ENCODE measurements at places on chromosomes 4 and X. TPM values are rescaled to one million over a fixed set of nuclear protein-coding genes. Genes with fewer than 3 reads are reported as not detected.

- DNase-seq: no peak
Observed at GRCh38 chrX:136437774-136438173, 50.0 kb upstream of the BRS3 start.

- DNase-seq: no peak
Observed at GRCh38 chr4:177957596-177958360, 515.5 kb upstream of the AGA start.

- DNase-seq: no peak
Observed at GRCh38 chr4:129140521-129140920, 44.6 kb downstream of the C4orf33 start.

DNA sequence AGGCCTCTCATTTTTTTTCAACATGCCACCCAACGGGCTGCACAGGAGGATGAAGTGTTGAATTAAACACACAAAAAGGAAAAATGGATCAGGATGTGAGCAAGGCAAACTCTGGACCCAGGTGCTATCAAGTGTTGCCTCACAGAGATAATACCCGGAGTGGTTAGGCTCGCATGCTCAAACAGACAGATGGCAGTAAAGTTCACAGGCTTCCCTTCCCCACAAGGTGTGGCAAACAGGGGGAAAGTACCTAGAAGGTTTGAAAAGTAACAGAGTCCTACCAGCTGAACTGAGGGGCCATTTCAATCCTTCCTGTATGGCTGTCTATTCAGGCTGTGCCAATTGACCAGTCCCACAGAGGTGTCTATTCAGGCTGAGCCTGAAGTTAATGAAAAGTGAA lies 123.9 kb upstream of the GC start:
- no peak for DNase-seq

GRCh38 chr4:98601708-98602107 lies 56.7 kb downstream of the TSPAN5 start:
- DNase-seq: no peak

DNA sequence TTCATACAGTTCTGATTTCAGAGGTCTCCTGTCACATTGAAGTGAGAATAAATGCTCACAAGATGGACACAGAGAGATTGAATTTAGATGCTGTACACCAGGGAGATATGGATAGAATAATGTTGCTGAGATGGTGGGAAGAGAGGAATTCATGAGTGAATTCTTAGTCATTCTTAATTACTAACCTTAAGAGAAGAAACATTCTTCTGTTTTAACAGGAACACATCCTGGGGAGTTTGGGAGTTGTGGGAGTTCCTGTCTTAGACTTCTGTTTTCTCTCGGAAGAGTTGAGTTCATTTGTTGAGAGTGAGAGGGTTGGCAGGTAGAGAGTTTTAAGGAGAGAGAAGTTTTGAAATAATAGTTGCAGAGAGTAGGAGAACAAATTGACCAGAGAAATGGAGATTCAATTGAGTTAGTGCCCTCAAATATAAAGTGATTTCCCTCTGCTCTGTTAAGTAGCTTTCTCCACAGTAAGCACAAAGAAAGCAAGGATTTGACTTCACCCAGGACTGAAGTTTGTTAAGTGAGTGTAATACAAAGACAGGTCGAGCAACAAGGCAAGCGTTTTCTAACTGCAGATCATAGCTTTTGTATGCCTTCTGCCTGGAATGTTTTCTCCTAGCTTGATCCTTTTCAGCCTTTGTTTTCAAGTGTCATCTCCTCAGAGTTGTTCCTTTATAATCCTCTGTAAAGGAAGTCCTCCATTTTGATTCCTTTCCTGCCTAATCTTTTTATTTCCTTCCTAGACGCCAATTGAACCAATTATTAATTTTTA lies 205.9 kb downstream of the RAPGEF2 start:
- no peak for DNase-seq

CAPN6 gene
- total RNA-seq: 7.1 TPM

XAGE3 gene
- not detected for total RNA-seq

DNA sequence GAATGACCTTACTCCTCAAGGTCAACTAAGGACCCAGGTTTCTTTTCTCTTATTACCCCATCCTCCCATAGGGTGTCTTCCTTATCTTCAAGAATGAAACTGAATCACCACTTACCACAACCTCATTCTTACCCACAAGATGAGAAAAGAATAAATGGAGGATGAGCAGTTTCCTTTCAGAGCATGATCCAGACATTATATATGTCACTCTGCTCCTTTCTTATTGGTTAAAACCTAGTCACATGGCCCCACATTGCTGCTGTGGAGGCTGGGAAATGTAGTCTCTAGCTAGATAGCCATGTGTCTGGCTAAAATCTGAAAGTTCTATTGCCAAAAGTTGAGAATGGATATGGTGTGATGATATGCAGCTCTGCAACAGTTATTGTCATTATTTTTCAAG lies 62.4 kb upstream of the RAI2 start:
- no peak for DNase-seq

TEX13C gene
- total RNA-seq: not detected

BCAP31 gene
- 124 TPM for total RNA-seq

DNA sequence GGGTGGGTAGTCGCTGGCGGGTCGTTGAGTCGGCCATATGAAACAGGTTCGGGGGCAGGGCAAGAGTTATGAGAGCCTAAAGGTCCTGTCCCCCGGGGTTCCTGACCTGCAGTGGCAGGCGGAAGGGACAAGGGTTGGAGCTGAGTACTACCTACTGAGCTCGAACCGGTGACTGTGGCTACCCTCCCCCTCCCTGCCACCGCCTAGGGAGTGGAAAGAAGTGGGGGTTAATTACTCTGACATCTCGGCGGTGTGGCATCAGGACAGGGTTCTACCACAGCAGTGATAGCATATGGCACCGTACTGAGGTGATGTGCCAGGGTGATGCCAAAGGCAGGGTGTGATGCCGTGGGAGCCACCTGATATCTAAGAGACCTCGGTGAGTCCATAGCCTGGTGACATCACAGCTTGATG lies 307 bp downstream of the ATG4A start:
- no peak for DNase-seq
